ENCODE measurements at places on chromosomes 5 and 9. TPM values are rescaled to one million over a fixed set of nuclear protein-coding genes. Genes with fewer than 3 reads are reported as not detected.

The PCDHGB4 gene
- total RNA-seq: 20.7 TPM

The PRRX2 gene
- 7.9 TPM for total RNA-seq

The CCNO gene
- total RNA-seq: 0.27 TPM

The PHF24 gene
- 11.2 TPM for total RNA-seq

The PLPPR1 gene
- total RNA-seq: 73.4 TPM

The TTC23L gene
- total RNA-seq: 2.9 TPM

The LCNL1 gene
- total RNA-seq: 1.2 TPM

The TXNDC8 gene
- total RNA-seq: not detected

The ZDHHC11B gene
- 2.6 TPM for total RNA-seq

The PLPP7 gene
- 15.3 TPM for total RNA-seq

The PTGR1 gene
- 44.8 TPM for total RNA-seq

The DNAJC21 gene
- total RNA-seq: 44.5 TPM

The MARCHF6 gene
- 262 TPM for total RNA-seq

The CDKN2B-AS1 gene
- 0.77 TPM for total RNA-seq

The SLC2A6 gene
- 2.9 TPM for total RNA-seq

The SOHLH1 gene
- 0.99 TPM for total RNA-seq

The CD72 gene
- total RNA-seq: 2.5 TPM

The CCL27 gene
- total RNA-seq: not detected

The ARAP3 gene
- total RNA-seq: 8.0 TPM

The STK32A gene
- 17.7 TPM for total RNA-seq

The AMACR gene
- total RNA-seq: 16.7 TPM

The AQP3 gene
- 43.3 TPM for total RNA-seq

The GARNL3 gene
- 48.6 TPM for total RNA-seq

The RANBP6 gene
- total RNA-seq: 60.9 TPM

The SLC34A1 gene
- total RNA-seq: not detected

The CYLC2 gene
- not detected for total RNA-seq
